Right cardiac atrium (tissue), 5 donors: ENCODE measurements at places on chromosomes 1 and 21.

DNA sequence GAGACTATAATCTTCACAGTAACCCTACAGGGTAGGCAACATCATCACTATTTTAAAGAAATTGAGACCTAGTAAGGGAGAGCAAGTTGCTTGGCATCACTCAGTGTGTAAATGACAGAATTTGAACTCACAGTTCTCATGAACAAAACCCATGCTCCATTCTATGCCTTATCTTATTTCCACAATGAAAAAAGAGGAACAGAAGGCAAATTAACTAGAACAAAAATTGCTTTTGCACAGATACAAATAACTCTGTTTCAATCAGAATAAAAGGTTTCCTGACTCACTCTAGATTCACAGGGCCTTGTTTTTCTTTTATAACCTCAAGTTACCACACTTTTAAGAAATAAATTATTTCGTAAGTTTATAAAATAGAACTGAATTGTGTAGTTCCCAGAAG, 90.1 kb downstream of the UCHL5 start:
- no peak for DNase-seq

- DNase-seq = peak; percentile 39
These were observed 9.5 kb downstream of the SIPA1L2 start for GRCh38 chr1:232620356-232620969.

DNA sequence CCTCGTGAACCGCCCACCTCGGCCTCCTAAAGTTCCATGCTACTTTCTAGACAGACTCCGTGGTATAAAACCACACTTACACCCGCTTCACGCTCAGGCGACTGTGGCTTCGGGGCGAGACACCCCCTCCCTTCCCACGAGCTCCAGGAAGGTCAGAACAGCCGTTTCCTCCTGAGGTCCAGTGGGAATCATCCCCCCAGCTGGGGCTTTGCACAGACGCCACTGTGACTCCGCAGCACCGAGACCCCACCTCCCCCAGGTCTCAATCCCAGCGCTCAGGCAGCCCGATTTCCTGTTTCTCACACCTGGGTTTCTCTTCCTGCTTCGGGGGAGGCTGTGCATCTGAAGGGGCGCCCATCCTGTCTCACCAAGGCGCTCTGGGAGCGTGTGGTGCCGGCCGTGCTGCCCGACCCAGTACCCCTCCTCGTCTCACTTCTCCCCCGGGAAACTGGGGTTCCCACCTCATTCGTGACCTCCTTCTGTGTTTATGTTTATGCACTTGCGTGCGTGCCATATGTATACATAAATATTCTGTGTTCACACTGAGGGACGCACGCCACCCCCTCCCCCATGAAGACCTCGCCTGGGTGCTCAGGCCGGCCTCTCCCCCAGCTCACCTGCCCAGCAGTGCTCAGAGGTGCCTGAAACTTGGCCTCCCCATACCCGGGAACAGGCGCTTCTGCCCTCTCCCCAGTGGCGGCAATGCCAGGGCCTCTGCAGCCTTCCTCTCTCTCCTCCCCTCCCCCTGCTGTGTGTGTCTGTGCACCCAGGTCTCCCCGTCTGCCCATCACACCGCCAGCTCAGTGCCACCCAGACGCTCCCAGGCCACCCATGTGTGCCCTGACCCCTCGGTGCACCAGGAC, 14.6 kb downstream of the SLC35E2B start:
- peak; percentile 52 for DNase-seq

DNA sequence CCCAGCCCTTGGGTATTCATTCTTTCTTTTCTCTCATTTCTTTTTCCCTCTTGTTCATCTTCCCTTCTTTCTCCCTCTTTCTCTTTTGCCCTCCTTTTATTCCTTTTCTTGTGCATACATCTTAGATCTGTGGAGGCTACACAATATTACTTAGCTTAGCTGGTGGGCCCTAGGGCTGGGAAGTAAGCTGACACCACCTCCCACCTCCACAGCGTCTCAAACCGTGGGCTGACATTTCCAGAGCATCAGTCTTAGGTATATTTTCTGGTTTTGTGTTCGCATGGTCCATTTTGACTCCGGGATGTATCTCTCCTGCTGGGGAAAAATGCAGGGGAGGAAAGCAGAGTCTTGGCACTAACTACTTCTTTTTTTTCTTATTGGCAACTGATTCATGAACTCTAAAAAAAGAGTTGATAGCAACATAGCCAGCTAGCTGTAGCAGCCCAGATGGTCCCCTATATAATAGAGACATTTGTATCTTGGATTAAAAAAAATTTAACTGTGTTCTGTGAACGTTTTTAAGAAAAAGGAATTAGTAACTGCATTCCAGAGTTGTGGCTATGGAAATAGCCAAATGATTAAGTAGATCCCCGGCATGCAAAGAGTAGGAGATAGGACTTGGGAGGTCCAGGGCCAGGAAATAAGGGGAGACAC, 15.5 kb downstream of the CNIH3 start:
- no peak for DNase-seq

- DNase-seq = no peak
These were observed 148.4 kb downstream of the GPATCH2 start for GRCh38 chr1:217482356-217483102.

- no peak for DNase-seq
These were observed 22.1 kb downstream of the PTPRU start for GRCh38 chr1:29258189-29258975.

DNA sequence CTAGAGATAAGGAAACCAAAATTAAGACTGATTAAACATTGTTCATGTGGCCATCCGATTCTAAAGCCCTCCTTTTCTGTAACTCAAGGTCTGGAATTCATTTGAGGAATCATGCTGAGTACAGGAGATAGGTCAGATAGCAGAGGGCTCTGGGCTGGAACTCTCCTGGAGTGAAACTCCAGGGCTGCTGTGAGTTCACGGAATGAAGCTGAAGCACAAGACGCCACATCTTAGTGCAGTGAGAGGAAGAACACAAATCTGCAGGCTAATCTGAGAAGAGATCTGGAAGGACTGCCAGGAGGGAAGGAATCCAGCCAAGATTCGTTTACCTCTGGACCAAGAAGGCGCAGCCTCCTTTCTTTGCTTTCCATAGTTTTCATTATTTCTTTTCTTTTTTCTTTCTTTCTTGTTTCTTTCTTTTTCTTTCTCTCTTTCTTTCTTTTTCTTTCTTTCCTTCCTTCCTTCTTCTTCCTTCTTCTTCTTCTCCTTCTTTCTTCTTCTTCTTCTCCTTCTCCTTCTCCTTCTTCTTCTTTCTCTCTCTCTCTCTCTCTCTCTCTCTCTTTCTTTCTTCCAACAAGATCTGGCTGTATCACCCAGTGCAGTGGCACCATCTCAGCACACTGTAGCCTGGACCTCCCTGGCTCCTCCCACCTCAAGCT, 74.8 kb upstream of the ATP1B1 start:
- DNase-seq = no peak

DNA sequence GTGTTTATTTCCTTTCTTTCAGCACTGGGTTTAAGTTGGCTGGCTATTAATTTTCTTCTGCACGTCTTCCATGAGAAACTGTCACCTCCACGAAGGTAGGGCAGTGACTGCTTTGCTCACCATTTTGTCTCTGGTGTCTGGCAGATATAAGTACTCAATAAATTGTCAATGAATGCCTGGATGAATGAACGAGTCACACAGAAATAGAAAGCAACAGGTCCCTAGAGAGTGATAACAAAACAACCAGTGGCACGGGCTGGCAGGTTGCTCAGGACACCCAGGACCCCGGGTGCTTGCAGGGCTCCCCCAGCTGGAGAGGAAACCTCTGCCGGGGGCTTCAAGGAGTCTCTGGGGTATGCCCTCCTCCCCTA, 3.2 kb upstream of the MYOC start:
- DNase-seq = no peak

GRCh38 chr21:41913230-41913629, 34.1 kb upstream of the PRDM15 start:
- no peak for DNase-seq

DNA sequence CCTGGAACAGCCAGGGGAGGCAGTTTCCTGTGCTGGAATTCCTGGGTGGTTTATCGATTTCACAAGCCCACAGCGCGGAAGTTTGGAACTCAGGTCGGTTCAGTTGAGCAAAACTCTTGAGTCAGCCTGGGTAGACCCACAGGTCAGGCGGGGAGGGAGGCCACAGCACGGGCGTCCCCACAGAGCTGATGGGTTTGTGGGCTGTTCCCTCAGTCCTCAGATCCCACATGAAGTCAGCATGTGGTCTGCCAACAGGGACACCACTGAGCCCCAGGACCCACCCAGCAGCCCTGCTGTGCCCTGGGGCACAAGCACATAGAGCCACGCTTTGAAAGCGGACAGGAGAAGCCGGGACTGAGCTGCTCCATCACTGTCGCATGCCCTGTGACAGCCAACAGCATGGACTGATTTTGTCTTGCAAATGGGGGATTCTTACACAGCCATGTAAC, 17.4 kb downstream of the BMP8A start:
- DNase-seq = no peak

- DNase-seq = no peak
These were observed 211.6 kb upstream of the POU3F1 start for GRCh38 chr1:38258085-38258627.
